SW 1271 (cell line): ENCODE measurements at places on chromosomes 1 and 21.

GRCh38 chr1:166066107-166066506, 100.7 kb downstream of the FAM78B start:
- no peak for DNase-seq

GRCh38 chr1:111463029-111463683, 10.6 kb upstream of the C1orf162 start:
- no peak for DNase-seq

DNA sequence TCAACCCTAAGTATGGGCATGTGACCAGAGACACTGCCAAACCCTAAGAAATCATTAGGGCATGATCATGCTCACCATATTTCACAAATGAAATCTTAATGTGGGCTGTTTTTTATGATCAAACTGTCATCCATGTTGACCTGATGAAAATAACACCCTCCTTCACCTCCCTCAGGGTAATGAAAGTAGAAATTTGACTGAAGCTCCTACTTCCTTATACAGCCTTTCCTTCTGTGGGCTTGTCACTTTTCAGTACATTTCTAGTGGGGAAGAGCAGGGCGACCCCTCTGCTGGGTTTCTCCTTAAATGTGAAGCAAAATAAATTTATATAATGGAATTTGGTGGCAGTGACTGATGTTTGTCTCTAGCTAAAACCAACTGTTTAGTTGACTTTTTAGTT, 25.9 kb downstream of the IVNS1ABP start:
- DNase-seq: no peak

- DNase-seq: no peak
Observed at GRCh38 chr21:38679534-38679933, 126.2 kb upstream of the ETS2 start.

- DNase-seq: peak; percentile 61
Observed at GRCh38 chr1:39407896-39408640, 83.4 kb upstream of the BMP8A start.

DNA sequence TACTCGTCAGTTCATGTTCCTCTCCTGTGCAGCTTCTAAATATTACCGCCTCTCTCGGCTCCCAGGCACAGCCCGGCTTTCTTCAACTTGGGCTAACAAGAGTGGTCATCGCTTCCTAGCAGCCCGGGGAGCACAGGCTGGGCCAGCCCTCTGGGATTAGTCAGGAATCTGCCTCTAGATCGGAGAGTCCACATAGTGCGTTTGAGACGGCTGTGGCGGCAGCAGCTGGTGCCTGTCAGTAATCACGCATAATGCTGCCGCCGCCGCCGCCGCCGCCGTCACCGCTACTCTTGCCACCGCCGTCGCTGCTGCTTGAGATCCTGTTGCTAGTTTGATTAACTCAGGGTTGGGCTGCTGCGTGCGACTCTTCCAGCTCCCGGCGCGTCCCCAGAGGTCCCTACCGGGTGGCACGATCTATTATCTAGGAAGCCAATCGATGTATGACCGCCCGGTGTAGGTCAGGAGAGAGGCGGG, at the start of gene RXRG:
TSS of gene RXRG (minus strand) at position 230 of the 474 bp plus-strand sequence. CDS start 233 bp downstream, outside the sequence.
- DNase-seq: no peak

- DNase-seq: no peak
Observed at GRCh38 chr1:229360420-229360819, 17.6 kb upstream of the CCSAP start.

DNA sequence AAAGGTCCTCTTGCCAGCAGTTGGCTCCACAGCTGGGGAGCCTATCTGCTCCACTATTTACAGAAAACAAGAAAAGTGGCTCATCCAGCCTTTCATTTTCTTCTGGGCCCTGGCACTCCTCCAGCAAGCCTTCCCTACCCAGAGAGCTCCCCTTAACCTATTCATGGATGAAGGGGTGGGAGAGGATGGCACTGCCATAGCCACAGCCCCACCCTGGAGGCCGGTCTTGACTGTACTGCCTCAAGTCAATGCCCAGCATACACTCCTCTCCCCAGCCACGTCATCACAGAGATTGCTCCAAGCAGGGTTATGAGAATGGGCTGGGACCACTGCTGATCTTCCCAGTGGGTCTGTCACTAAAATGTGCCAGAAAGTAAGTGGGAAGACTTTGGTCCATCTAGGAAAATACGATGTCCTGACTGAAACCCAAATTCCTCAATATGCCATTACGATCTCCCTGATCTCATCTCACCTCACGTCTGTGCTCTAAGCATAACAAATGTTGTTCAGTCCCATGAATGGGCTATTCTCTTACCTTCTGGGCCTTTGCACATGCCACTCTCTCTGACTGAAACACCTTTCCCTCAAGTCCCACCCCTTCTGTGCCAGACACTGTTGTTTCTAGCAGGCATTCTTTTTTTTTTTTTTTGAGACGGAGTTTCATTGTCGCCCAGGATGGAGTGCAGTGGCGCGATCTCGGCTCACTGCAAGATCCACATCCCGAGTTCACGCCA, 21.4 kb upstream of the PTAFR start:
- DNase-seq: no peak

GRCh38 chr1:172357753-172358385, 62.6 kb upstream of the C1orf105 start:
- DNase-seq: no peak

DNA sequence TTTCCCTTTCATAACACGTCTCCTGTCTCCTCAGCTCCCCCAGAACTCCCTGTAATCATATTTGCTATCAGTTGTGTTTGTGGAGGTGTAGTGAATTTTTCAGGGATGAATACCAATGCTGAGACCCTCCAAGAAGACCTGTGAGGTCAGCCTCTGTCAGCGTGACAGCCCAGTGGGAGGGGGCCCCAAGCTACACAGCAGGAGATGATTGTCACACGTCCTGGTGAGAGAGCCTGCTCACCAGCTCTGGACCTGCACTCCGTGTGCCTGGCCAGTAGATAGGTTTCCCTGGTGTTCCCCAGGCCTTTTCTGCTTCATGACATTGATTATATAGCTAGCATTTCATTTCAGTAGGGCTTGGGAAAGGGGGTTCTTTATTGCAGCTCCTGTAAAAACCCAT, 421.5 kb downstream of the KIF26B start:
- DNase-seq: no peak

- DNase-seq: no peak
Observed at GRCh38 chr1:112169517-112169916, 180.0 kb upstream of the KCND3 start.

GRCh38 chr1:72051538-72051937, 230.8 kb downstream of the NEGR1 start:
- DNase-seq: no peak

DNA sequence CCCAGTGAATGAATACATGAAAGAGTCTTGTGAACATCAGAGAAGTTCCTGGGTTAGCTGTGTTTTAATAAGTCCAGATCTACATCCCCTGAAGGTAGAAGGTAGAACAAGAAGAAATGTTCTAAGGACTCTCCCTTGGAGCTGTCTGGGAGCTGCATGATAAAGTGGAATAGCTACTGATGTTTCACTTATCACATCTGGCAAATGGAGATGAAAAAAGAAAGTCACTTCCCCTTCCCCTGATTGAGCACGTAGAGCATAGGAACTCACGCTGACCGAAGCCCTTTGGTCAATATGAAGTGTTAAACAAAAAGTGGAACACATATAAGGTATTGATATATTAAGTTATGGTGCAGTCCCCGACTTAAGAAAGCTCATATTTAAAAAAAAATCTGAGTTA, 53.2 kb upstream of the PARP1 start:
- DNase-seq: no peak

DNA sequence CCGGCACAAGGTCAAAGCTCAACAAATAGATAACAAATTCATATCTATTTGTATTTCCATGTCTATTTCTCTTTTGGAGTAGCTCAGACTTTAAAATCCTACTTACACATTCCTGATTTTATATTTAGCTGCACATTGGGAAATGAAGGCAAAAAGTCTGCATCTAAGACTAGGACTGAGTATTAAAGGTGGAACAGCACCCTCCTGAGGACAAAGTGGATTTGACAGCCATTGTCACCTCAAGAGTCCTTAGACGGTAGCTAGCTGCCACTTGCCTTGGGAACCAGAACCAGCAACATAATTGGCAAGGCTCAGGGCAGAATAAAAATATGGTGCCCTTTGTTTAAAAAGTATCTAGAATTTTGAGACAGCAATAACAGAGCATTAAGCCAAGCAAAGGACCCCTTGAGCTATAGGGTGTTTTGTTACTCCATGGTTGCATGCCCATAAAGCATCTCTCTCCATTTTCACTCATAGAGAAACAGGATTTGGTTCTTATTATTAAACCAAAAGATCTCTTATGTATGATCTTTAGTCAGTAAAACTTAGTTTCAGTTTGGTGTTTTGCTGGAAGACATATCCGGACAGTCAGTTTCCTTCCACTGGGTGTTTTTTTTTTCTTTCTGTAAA, 30.0 kb upstream of the SGIP1 start:
- peak; percentile 14 for DNase-seq

DNA sequence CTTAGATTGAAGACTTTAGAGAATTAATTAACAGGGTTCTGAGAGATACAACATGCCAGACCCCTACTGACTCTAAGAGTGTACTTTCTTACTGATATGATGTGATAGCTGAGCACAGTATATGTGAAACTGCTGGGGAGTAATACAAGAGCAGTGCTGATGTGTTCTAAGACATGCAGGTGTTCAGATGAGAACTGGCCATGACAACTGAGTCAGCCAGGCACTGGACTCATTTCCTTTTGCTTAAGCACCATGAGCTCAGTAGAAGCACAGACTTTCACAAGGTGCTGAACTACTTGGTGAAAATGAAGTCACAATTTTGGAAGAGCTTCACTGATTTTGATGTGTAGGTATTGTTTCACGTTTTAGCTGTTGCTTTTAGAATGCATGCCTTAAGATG, 15.9 kb upstream of the POGZ start:
- DNase-seq: no peak

DNA sequence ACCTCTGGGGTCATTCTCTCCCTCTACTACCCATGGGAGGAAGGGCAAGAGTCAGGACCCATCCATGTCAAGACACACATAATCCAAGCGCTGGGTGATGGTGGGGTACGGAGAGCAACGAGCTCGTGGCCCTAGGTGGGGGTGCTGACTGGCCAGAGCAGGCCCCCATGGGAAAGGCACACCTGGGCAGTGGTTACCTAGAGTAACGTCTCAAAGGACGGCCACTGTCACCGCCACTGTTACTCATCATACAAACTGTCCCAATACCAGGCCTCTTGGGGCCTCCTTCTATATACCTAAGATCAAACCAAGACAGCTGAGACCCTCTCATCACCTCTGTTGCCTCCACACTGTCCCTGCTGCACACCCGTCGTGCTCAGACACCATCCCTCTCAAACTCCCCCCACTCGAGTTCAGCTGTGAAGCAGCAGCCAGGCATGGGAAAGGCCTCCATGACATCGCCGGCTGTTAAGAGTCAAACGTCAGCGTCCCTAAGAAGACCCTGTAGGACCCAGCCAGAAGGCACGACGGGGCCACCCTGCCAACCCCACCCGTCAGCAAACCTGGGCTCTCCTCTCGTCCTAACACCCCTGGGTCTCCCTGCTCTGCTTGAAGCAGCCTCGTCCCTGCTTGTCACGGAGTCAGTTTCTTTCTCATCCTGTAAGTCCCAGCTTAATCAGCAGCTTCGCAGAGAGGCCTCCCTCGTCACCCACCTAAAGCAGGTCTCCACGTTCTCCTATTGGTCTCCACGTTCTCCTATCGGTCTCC, 15.3 kb downstream of the NPHP4 start:
- no peak for DNase-seq

GRCh38 chr21:15301014-15301413, 236.2 kb upstream of the NRIP1 start:
- no peak for DNase-seq

- no peak for DNase-seq
Observed at GRCh38 chr1:81233591-81233990, 567.1 kb upstream of the ADGRL2 start.

- DNase-seq: no peak
Observed at GRCh38 chr1:31159869-31160611, 79.6 kb downstream of the NKAIN1 start.
